ENCODE measurements at places on chromosomes 1 and 21.
A peak's percentile ranks its signal among the peaks of the same experiment; 100 is the strongest.

- no peak for DNase-seq
Observed at GRCh38 chr1:29657816-29658215, 421.5 kb downstream of the PTPRU start.

DNA sequence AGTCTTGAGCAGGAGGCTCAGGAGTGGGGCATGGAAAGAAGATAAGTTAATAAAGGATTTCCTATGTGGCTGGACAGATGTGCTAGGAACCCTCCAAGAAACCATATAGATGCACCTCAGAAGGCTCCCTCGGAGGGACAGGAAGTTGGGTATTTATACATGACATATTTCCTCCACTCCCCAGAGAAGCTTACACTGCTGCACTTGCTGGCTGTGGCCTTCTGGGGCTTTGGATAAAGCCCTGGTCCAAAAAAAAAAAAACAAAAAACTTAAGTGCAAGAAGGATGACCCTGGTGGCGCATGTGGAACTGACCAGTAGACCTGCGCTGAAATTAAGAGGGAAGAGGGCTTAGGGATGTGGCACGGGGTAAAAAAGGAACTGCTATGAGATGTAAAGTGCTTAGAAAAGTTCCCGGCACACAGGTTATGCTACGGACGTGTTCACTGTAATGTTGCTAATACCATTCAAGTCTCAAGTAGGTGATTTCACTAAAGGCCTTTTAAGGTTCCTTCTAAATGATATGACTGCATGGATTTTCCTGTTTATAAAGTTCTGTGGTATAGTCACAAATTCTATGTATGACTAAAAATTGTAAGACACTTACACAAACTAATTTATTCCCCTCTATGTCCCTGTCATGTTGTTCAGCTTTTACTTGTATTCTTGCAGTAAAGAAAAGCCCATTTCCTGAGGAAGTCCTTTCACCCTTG is 253.6 kb downstream of the HMCN1 start:
- no peak for DNase-seq

- DNase-seq: no peak
Observed at GRCh38 chr1:33893147-33893830, 29.4 kb downstream of the HMGB4 start.

- no peak for DNase-seq
Observed at GRCh38 chr1:20255666-20256065, 35.0 kb upstream of the VWA5B1 start.

DNA sequence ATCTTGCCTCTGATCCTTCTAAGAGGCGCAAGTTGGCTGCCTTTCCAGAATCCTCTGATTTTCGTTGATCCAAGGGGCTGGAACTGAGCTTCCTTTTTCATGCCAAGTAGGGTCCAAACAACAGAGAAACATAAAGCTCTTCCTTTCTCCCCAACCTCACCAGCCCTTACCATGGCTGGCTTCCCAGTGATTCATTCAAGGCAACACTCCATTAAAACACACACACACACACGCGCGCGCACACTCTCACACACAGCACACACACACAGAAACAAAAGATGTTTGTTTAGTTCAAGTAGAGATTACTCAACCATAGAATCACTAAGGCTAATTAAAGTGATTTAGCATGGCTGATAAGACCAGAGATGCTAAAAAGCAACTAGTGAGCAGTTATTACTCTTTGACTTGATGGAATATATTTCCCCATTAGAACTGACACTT is 13.0 kb upstream of the GUCA2A start:
- no peak for DNase-seq

DNA sequence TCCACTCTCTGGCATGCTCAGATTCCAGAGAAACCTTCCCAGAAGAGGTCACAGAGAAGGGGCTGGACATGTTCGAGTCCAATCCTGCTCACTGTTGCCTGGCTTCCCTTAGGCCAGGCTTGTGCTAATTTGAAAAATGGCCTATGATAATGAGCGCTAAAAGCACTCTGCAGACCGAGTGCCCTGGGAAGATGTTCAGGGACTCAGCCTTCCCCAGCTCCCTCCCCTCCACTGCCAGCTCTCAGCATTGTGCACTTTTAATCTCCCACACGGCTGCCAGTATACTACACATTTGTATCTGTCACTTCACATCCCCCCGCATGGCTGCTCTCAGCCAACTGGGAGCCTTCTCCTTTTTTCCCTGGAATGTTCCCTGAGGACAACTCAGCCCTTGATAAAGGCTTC is 24.1 kb downstream of the FAM163A start:
- no peak for DNase-seq

DNA sequence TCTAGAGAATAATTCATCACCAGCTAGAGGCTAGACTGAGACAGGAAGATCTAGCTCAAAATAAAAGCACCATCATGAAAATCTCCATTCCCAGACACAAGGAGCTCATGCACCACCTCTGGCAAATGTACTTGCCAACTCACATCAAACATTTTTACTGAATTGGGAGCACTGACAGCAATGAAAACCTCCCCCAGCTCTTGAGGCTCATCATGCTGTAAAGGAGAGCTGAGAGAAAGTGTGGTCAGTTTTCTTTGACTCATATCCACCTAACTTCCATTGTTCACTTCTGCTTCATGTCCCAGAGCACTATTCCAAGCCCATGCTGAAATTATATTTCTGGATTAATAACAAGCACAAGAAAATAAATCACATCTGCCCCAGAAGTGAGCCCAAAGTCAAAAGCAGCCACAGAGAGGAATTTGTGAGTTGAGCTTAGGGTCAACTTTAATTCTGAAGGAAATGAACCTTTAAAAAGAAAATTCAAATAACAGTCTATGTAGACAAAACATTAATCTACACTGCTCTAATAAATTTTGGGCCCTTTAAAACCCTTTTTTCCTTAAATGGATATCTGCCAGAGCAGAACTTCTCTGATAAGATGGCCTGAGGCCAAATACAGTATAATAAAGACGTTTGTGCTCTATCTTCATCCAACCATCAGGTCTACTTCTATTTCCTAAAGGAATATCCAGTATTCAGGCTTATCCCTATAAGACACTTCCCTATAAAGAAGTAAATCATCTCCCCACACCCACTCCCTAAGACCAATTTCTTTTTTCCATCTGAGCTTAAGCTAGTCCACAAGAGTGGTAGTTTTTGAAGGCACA is 85.9 kb upstream of the ADAM30 start:
- DNase-seq: peak; percentile 9

DNA sequence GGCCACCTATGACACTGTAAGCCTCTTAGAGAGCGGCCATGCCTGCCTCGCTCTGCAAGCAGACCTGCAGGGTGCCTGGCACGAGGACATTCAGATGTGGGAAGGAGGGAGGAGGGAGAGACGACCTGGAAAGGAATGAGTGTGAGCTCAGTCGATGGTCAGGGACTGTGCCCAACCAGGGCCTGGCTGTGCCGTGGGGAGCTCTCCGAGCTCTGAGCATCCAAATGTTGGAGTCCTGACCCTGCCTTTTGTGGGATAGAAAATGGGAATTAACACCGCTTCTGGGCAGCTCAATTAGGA is 7.3 kb downstream of the CSTB start:
- DNase-seq: no peak

DNA sequence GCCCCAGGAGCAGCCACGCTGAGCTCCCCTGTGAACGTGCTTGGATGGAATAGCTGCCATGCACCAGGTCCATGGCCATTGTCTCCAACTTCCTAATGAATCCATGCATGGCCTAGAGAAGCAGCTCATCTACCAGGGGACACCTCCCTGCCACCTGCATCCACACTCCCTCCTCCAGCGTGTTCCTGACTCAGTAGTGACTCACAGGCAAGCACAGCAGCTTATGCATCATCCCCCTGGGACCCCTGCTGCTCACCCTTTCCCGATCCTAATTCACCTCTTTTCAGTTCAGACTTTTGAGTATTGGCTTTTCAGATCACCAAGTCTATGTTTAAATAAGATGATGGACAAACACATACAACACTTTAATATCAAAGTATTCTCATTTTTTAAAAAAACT is 39.9 kb upstream of the TADA1 start:
- no peak for DNase-seq

DNA sequence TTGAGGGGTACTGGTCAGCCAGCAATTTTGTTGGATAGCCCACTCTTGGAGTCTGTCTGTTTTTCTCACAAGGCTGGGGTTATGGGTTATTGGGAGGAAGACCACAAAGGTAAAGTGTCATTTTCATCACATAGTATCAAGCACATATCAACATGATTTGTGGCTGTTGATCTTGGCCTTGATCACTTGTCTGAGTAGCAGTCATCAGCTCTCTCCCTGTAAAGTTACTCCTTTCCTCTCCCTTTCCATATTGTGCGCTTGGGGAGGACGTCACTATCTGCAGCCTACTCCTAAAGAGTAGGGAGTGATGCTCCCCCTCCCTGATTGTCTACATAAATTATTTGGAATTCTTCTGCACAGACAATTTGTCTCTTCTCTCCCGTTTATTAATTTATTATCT is 1.8 kb upstream of the ZNF362 start:
- DNase-seq: no peak

GRCh38 chr1:7749126-7749525 is 22.0 kb upstream of the VAMP3 start:
- no peak for DNase-seq

DNA sequence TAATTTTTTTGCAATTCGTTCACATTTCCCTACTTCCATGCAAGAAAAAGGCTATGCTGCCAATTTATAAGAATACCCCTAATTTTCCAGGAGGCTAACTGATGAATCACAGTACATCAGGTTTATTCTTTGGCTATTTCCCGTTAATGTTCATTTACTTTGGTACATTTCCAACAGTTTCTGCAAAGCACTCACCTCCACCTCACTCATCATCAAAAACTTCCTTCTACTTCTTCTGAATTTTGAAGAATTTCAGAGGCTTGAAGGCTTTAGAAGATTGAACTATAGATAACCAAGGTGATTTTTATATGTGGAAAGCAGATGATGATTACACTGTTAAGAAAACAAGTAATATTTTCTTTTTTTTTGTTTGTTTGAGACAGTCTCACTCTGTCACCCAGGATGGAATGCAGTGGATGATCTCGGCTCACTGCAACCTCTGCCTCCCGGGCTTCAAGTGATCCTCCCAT is 60.5 kb upstream of the HP1BP3 start:
- DNase-seq: no peak

GRCh38 chr1:65253800-65254319 is 55.5 kb upstream of the DNAJC6 start:
- no peak for DNase-seq

GRCh38 chr21:36701756-36702621 is 3.1 kb downstream of the SIM2 start:
- DNase-seq: no peak

Measured in KBM-7 (cell line).